Activated T-cell treated with anti-CD3 and anti-CD28 coated beads, Interleukin-2, amount 50 U/mL, for 48 hours (primary cell): ENCODE measurements at places on chromosomes 6 and 20.

GRCh38 chr6:129498541-129498940 is 211.4 kb downstream of the ARHGAP18 start:
- DNase-seq, result no peak

DNA sequence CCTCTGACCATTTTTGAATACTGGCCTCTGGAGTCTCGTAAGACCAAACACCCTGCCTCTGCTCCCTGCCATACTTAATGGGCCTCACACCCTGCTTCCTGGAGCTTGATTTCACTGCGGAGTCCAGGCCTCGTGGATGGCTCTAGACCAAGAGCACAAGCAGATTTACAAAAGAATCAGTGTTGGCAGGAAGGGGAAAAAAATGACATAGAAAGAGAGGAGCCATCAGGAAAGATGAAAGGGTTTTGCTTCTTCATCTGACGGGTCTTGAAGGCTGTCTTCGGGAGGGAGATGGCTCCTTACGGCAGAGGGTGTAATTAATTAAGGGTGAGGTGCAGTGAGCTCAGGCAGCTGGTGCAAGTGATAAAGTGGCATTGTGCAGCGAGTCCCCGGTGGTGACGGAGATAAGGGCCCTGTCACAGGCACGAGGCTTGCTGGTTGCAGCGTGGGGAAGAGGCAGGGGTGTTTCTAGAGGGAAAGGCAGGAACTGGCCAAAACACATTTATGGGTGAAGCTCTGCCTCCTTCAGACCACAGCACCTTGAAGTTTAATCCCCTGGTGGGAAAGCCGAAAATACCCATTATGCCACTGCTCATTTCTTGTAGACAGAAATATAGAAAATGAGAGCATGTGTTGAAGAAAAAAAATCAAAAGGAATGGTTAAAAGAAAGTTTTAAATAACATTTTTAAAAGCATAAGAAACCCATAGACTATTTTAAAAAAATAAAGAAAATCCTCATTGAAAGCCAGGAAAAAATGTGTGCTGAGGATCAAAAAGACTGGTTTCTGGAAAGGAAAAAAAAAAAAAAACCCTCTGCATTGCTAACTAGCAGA is 128.6 kb upstream of the LRFN2 start:
- DNase-seq, result no peak

DNA sequence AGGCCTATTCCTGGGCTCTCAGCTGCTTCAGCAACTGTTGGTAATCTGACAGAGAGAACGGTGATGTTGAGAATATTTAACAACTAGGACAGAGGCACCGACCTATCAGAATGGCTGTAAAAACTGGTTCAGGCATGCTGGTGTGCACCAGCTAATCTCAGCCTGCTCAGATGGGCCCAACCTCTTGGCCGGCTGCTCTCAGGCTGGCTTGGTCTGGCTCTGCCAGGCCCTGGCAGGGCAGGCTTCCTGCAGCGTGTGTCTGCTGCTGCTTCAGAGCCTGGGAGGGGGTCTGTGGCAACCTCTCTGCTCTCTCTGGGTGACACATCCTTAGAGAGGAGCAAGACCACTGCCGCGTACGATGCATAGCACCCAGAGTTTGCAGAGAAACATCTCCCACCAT is 4.8 kb downstream of the SLC2A12 start:
- DNase-seq, result no peak

- no peak for DNase-seq
Measured at GRCh38 chr6:25050356-25050755, 114.6 kb upstream of the RIPOR2 start.

- DNase-seq, result no peak
Measured at GRCh38 chr6:152343735-152344360, 293.3 kb downstream of the SYNE1 start.

GRCh38 chr6:158903801-158904200 is 84.6 kb upstream of the EZR start:
- DNase-seq, result no peak

- no peak for DNase-seq
Measured at GRCh38 chr6:115934145-115934544, 126.5 kb downstream of the FRK start.

- no peak for DNase-seq
Measured at GRCh38 chr20:41406896-41407444, 40.4 kb upstream of the EMILIN3 start.

GRCh38 chr20:44736170-44737021 is 9.3 kb upstream of the KCNK15 start:
- peak; percentile 34 for DNase-seq

DNA sequence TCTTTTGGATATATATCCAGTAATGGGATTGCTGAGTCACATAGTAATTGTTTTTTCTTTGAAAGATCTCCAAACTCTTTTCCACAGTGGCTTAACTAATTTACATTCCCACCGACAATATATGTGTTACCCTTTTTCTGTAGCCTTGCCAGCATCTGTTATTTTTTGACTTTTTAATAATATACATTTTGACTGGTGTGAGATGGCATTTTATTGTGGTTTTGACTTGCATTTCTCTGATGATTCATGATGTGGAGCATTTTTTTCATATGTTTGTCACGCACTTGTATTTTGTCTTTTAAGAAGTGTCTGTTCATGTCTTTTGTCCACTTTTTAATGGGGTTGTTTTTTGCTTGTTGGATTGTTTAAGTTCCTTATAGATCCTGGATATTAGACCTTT is 58.9 kb upstream of the OPRM1 start:
- no peak for DNase-seq

GRCh38 chr6:37743926-37744325 is 46.2 kb upstream of the MDGA1 start:
- no peak for DNase-seq

DNA sequence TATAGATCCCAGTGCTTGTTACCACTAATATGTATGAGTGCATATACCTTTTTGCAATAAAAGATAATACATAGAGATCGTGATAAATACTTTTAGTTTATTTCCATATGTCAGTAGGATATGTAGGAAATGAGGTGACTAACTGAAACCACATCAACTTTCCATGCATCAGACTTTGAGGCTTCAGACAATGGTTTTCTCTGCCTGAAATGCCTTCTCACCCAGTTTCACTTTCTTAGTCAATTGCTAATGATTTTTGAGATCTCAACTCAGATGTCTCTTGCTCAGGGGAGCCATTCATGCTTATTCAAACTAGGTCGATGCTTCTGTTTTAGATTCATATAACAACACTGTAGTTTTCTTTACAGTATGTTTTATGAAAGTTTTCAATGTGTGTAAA is 626.6 kb upstream of the ADGRB3 start:
- no peak for DNase-seq

DNA sequence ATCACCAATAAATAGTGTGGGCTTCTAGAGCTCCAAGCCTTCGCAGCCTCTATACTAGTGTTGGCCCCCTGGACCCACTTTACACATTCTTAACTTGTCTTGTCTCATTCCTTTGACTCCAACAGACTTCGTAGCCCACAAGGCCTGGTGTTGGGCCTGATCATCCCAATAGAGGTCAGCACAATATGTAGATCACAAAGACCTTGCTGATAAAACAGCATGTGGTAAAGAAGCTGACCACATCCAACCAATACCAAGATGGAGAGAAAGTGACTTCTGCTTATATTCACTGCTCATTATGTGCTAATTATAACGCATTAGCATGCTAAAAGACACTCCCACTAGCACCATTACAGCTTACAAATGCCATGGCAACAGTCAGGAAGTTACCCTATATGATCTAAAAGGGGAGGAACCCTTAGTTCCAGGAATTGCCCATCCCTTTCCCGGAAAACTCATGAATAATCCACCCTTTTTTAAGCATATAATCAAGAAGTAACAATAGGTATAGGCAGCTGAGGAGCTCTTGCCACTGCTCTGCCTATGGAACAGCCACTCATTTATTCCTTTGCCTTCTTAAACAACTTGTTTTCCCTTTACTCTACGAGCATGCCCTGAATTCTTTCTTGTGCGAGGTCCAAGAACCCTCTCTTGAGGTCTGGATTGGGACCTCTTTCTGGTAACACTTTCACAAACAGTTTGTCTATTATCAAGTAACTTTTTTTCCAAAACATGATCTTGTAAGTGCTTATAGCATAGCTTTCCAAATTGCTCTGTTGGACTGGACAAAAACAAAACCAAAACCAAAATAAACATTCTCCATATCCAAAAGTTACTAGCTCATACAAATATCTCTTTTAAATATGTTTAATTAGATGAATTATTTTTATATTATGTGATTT is 54.6 kb upstream of the ECHDC1 start:
- DNase-seq, result no peak

- peak; percentile 49 for DNase-seq
Measured at GRCh38 chr6:151723152-151723551, 84.3 kb upstream of the ESR1 start.

GRCh38 chr6:150874179-150874578 is 8.7 kb downstream of the MTHFD1L start:
- DNase-seq, result no peak

- DNase-seq, result no peak
Measured at GRCh38 chr6:4446982-4447381, 311.6 kb upstream of the ECI2 start.

- DNase-seq, result no peak
Measured at GRCh38 chr6:43488667-43489276, 11.4 kb downstream of the TJAP1 start.

GRCh38 chr20:5843054-5843592 is 92.9 kb downstream of the SHLD1 start:
- no peak for DNase-seq

DNA sequence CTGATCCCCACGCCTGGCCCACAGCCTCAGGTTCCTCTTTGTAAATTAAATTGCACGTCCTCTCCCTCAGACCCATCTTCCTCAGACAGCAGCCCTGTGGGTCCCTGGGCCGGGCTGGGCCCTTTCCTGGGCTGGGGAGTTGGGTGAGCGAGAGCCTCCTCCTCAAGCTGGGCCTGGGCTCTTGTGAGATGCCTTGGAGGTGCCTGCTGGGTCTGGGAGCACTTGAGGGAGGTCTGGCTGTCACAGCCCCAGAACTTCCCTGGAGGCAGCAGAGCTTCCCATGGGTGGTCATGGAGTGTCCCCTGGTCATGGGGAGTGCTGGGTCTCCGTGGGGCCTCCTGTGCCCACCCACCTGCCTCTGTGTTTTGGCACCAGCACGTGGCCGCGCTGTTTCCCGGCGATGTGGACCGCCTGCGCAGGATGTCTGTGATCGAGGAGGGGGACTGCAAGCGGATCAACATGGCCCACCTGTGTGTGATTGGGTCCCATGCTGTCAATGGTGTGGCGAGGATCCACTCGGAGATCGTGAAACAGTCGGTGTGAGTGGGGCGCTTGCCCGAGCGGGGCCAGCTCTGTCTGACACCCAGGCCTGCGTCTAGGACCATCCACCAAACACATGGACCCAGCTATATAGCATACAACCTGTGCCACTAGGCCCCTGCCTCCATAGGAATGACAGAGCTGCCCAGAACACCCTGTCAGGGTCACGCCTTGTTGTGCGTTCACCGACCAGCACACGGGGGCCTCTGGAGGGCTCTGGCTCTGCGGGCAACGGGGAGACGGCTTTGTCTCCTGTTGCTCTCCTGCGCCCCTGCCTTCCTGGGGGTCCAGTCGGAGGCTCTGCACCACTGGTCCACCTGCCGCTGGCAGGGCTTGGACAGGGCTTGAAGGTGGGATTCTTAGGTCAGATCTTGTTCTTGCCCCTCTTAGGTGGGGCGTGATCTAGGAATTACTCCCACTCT is 33.0 kb downstream of the PYGB start:
- DNase-seq, result no peak

GRCh38 chr6:157019733-157020132 is 242.6 kb downstream of the ARID1B start:
- DNase-seq, result no peak

DNA sequence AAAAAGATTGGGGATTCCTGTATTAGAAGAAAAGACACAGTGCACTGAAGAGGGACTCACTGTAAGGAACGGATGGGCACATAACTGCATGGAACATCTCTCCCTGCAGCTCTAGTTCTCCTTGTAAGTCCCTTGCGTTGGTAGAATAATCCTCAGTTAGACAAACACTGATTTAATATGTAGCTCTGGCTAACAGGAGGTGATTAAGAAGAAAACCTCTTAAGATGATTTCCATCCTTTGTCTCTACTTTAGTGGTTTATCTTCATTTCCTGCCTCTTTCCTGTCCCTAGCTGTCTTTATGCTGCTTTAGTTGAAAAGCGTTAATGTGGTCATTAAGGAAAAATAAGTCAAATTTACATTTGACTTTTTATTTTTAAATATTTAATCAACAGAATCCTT is 86.6 kb downstream of the SLC16A10 start:
- no peak for DNase-seq

- DNase-seq, result no peak
Measured at GRCh38 chr6:92770540-92770939, 648.8 kb downstream of the EPHA7 start.

DNA sequence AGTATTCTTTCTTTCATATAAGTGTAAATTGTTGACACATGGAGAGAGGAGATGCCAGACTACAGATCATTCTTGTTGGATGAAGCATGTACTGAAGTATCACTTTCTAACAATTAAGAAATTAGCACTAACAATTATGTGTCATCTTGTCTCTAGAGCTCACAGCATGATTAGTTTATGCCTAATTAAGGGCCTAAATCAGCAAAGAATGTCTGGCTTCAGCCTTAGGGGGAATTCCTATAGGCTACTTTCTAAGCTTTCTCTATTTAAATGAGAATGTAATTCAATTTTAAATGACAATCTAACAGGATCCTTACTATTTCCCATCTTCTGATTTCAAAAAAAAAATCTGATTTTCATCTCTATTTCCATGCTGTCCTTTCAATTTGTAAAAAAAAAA is 371.0 kb downstream of the EPHA7 start:
- DNase-seq, result no peak

DNA sequence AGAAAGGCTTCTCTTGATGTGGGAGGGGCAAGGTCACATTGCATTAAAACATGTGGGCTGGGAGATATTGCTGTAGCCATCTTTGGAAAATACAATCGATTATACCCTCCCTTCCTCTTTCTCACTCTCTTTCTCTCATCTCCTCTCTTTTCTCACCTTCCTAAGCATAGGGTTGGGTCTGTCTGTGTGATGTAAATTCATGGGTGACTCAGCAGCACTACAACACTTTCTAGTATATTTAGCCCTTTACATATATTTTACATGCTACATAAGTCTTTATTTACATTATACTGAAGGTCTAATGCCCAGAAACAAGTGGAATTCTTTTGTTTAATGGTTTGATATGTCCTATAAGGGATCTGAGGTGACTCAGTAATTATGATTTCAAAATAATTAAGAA is 634.8 kb upstream of the FLRT3 start:
- DNase-seq, result no peak

DNA sequence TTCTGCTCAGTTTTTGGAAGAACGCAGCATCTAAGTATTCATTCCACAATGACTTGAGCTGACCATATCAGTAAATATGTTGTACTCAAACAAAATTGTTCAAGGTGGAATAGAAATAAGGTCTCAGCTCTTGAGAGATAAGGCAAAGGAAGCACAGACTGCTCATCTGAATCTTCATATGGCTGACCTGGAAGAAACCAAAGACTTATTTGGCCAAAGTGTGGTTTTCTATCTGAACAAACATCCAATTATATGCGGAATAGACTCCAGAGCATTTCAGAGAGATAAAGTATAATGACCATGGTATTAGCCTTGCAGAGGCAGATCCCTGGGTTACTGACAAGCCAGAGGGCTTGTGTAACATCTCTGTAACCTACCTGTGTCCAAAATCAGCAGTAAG is 308.7 kb downstream of the CD83 start:
- DNase-seq, result no peak
